ENCODE measurements at places on chromosomes 11 and 22.

GRCh38 chr11:125379981-125380380, 116.1 kb downstream of the FEZ1 start:
- no peak for DNase-seq

DNA sequence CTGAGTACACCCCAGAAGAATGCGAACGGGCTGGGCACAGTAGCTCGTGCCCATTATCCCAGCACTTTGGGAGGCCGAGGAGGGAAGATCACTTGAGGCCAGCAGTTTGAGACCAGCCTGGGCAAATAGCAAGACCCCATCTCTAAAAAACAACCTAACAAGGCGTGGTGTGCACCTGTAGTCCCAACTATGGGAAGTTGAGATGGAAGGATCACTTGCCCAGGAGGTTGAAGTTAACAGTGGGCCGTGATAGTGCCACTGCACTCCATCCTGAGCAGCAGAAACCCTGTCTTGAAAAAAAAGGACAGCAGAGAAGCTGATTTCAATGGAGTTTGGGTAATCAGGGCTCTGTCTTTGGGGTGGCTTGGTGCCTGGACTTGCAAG, 3.3 kb downstream of the RPLP2 start:
- no peak for DNase-seq

DNA sequence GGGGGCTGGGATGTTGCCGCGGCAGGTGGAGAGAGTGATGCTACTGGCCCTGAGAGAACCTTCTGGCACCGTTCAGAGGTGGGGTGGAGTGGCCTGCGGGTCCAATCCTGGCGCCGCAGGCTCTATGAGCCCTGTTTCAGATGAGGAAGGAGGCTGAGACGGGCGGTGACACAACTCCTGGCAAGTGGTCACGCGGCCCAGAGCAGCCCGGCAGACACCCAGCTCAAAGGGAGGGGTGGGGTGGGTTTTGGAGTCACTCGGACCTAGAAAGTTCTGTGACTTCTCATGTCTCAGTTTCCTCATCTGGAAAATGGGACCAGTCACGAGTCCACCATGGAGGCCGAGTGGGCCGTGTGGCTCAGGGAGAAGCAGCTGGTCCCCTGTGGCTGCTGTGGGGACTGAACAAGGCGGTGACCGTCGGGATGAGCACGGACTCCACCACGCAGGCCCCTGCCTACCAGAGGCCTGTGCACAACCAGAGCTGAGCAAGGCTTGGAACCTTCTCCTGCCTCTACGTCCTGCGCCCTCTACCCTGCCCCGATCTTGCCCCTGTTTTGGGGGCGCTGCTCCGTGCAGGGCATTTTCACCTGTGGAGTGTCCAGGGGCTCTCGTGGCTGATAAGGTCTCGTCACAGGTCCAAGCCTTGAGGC, 3.7 kb downstream of the TSPO start:
- DNase-seq, result no peak

- DNase-seq, result no peak
These were observed 38.7 kb upstream of the ATXN10 start for GRCh38 chr22:45632791-45633515.

DNA sequence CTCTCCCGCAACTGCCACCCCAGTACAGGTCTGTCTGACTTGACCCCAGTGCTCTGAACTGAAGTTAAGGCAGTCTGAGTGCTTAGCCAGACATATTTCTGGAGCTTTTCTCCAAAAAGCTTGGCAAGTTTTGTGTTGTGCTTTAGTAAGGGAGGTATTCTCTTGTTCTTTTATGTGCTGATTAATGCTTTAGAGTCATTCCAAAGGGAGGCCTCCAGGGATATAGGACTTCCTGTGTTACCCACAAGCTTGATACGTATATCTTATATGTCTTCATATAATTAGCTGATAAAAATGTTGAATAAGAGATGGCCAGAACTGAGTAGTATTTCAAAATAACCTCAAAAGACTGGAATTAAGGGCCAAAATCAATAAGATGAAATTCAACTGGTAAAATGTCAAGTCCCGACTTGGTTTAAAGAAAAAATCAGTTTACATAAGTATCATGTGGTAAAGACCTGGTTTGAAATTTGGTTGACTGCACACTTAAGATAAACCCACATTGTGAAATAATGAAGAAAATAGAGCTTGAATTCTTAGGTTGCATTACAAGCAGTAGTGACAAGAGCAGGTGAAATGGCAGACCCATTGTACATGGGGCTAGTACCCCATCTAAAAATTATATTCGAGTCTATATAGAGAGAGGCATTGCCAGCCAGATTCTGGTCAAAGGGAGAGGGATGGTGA, 226.9 kb downstream of the SNX19 start:
- DNase-seq, result no peak

GRCh38 chr11:126514061-126514693, 158.7 kb downstream of the ST3GAL4 start:
- DNase-seq, result no peak

- no peak for DNase-seq
These were observed 19.8 kb downstream of the TST start for GRCh38 chr22:36999463-36999862.

- DNase-seq, result peak; percentile 18
These were observed 764 bp upstream of the PACSIN3 start for GRCh38 chr11:47186700-47187695.

DNA sequence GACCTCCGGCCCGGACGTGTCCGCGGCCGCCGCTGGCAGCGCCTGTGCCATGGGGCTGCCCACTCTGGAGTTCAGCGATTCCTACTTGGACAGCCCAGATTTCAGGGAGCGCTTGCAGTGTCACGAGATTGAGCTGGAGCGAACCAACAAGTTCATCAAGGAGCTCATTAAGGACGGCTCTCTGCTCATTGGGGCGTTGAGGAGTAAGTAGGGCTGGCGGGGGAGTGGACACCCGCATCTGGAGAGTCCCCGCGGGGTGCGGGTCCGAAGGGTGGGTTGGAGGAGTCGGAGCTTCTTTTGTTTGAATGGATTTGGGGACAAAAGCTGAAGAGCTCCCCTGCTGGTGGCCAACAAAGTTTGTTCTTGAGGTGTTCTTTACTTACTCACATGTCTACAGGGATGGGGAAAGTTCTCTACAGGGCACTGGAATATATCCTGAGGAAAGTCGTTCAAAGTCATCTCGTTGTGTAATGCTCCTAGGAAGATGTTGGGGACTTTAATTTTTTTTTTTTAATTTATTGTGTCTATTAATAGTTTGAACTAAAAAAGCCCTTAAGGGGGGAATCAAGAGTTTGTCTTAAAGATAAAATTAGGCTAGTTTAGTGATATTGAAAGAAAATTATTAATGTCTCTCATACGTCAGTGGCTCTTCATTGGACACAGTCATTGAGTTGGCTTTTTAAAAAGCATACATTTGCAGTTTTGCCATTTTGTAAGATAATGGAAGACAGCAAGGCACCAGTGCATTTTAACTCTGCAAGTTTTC, 725 bp downstream of the ARHGAP42 start:
- no peak for DNase-seq

- no peak for DNase-seq
These were observed 73.4 kb downstream of the MYEOV start for GRCh38 chr11:69367211-69367964.

GRCh38 chr22:42962295-42963230, 52.4 kb downstream of the PACSIN2 start:
- DNase-seq, result no peak

DNA sequence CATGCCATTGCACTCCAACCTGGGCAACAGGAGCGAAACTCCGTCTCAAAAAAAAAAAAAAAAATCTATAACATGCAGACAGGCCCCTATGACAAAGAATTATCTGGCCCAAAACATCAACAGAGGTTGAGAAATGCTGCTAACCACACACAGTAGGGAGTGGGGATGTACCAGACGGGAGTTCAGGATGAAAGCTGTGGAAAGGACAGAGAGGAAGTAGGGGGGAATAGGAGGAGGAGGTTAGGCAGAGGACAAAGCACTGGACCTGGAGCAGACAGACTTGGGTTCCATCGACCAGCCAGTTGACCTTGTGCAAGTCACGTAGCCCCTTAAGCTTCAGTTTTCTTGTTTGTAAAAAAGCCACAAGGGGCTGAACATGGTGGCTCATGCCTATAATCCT, 12.5 kb downstream of the LRP4 start:
- DNase-seq, result no peak

DNA sequence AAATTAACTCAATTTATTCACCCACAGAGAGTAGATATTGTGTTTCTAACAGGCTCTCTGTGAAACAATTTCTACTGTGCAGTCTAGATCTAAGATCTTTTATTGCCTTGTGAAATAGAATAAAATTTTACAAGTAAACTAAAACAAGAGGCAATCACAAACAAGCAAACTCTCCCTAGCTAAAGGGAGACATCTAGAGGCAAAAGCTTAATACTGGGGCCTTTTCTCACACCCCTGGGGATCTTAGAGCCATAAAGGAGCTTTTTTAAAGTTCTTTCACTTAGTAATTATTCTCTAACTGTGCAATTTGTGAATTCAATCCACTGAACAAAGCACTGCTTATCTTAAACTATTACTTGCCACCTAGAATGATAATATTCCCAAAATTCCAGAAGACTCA, 19.7 kb downstream of the ALG9 start:
- no peak for DNase-seq

GRCh38 chr11:132855516-132855915, 676.8 kb downstream of the OPCML start:
- no peak for DNase-seq

- no peak for DNase-seq
These were observed 1158.5 kb downstream of the JRKL start for GRCh38 chr11:97548280-97548679.

GRCh38 chr11:64382586-64382985, 23.6 kb downstream of the RPS6KA4 start:
- no peak for DNase-seq

DNA sequence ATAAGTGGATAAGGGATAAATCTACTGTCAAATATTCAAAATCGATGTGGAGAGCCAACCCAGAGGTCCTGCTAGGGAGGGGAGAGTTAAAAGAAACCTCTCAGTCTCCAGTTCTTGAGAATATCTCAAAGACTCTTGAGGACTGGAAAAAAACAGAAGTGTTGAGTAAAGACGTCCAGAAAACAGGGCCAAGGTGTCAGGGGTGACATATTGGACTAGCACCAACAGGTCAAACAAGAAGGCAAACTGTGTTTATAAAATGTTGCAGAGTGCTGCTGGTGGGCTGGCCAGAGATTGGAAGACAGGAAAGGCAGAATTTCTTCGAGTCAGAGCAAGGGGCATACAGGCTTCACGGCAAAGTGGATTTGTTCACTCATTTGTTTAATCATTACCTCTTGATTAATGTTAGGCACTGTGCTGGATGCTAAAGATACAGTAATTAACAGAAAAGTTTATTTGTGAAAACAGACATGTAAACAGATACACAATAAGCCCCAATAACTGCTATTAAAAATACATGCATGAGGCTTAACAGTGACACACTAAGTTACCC, 33.7 kb upstream of the SMPD1 start:
- no peak for DNase-seq

GRCh38 chr22:35430897-35431322, 31.0 kb downstream of the MCM5 start:
- no peak for DNase-seq

- DNase-seq, result peak; percentile 13
These were observed at the start of gene P2RY2 for GRCh38 chr11:73218106-73218829. Gene P2RY2, plus strand, starts transcription at chr11:73218281. Its CDS starts 15,879 bp downstream, at chr11:73234160.

DNA sequence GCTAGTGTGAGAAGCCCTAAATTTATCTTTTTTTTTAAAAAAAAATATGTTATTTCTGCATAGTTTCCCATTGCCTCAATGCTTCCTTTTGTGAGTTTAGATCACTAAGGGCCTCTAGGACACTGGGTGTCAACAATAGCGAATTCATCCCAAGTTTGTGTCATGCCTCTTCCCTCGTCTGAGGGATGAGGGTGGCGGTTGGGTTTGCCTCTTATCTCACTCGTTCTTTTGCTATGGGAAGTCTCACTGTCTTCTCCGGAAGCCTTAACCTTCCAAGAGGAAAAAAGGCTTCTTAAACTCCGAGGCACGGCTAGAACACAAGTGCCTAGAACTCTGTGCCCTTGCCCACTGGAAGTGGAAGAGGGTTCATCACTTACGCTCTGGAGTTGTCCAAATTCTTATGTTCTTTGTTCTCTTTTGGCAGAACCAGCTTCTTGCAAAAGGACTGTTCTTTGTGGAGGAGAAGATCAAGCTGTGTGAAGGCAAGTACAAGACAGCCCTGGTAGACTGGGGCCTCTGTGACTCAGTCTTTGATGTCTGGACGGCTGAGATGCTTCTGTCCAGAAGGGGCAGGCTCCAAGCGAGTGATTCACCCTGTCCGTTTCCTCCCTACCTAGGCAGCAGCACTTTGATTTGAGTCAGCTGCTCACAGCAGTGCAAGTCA, 78.5 kb downstream of the TRAF6 start:
- DNase-seq, result no peak

DNA sequence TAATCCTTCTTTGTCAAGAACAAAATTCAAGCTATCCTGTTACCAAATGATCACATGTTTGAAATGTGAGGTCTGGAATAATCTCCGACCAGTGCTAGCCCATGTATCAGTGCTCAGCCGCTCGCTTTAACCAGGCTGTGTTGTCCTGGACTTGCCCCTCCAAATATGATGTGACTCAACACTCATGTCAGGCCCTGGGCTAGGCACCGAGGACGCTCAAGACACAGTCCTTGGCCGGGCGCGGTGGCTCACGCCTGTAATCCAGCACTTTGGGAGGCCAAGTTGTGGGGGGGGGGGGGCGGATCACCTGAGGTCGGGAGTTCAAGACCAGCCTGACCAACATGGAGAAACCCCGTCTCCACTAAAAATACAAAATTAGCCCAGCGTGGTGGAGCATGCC, 54.1 kb upstream of the WNT7B start:
- no peak for DNase-seq

DNA sequence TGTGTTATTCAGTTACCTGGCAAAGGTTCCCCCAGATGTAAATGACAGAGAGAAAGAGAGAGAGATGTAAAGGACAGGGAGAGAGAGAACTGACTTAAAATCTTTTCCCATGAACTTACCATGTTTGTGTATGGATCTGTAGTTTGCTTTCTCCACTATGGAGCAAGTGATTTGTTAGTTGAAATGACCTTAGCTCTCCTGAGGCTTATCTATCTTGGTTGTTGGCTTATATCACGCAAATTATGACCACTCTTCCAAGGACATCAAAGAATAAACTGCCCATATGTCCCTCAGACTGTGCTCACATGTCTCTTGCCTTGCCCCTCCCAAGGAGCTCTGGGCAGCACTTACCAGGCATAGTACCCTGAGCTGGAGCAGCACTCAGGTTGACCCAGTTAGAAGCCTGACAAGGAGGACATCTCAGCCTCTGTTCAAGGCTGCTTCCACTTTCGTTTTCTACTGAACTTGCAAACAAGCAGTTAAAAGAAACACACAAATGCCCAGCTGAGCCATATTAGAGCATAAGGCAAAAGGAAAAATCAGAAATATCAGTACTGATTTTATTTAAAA, 95.3 kb upstream of the RCN1 start:
- DNase-seq, result no peak

Measured in NCI-H524 treated with DMSO at 0.1 percent for 48 hours (cell line).